Activated CD4-positive, alpha-beta T cell treated with anti-CD3 and anti-CD28 coated beads, Interleukin-2, amount 10 ng/mL, durations not matched to agents 7 days and 5 days (primary cell): ENCODE measurements at places on chromosomes 7 and 10. TPM values are rescaled to one million over a fixed set of nuclear protein-coding genes. Genes with fewer than 3 reads are reported as not detected.

The GOLGA7B gene
- total RNA-seq = 12.2 TPM

The UNCX gene
- not detected for total RNA-seq

The LIMK1 gene
- total RNA-seq = 16.2 TPM

The CYP3A7 gene
- total RNA-seq = not detected

The CD36 gene
- not detected for total RNA-seq

The FRA10AC1 gene
- 13.7 TPM for total RNA-seq

The COL1A2 gene
- total RNA-seq = 0.15 TPM

The OR2A5 gene
- not detected for total RNA-seq

The TMEM236 gene
- total RNA-seq = 0.04 TPM

The HOXA2 gene
- total RNA-seq = not detected

The RELN gene
- not detected for total RNA-seq

The NOS3 gene
- 21.6 TPM for total RNA-seq
